ENCODE measurements at places on chromosomes 13 and 19.

DNA sequence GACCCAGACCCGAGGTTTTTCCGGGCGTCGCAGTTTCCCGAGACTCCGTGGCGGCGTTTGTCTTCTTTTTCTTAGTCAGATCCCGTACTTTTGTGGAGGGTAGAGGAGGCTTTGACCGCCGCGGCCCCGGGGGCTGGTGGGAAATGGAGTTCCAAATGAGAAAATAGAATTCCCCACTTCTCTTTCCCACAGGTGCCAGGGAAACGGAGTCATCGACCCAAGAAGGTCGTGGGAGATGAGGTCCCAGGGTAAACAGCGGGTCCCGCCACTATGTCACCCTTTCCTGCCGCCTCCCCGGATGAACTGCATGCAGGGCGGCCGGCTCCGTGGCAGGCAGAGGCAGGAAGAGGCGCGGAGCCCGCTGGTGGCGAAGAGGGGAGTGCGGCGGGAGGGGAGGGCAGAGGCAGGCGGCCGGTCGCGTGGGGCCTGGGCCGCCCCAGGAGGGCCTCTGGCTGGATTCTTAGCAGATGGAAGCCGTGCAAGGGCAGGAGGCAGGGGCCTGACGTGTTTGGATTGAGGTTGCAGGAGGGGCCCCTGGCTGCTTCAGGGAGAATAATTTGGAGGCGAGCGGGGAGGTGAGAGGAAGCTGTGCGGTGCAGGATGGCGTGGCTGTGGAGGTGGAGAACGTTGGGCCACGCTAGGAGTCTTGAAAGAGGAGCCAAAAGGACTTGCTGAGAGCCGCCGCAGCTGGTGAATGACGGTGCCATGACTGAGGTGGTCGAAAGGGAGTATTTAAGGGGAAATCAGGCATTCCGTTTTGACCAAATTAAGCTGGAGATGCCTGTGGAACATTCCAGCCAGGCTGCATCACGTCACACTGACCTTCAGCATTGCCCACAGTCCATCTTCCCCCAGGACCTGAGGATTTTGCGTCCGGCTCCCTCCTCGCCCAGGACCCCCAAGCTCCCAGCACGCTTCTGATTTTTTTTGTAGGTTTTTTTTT lies 11.7 kb downstream of the CYTH2 start:
- peak; percentile 73 for DNase-seq

GRCh38 chr13:35706721-35707120 lies 230.2 kb upstream of the MAB21L1 start:
- no peak for DNase-seq

DNA sequence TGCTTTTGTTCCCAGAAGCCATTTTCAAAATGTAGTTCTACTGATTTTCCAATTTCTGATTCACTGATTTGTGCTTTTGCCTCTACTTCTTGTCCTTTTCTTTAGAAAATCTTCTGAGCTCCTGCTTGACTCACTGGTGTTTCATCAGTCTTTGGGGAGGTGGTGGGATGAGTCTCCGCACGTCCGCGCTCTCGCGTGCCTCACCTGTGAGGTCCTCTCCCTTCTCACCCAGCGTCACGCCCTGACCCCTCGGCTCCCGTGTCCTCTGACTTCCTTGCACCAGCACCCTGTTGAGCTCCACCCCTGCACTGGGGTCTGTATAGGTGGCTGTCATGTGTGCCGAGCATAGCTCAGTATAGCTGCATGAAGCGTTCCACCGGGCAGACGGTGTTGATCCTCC lies 52.7 kb upstream of the MCF2L start:
- no peak for DNase-seq

DNA sequence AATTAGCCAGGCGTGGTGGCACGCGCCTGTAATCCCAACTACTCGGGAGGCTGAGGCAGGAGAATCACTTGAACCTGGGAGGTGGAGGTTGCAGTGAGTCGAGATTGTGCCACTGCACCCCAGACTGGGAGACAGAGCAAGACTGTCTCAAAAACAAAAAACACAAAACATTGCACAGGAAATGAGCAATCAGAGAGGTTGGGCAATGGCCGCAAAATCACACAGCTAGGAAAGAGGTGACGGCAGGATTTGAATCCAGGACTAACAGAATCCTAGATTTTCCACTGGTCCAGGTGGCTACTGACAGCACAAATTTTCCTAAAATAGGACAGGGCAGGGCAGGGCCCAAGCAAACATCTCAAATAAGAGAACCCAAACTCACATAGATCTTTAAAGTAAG lies 23.3 kb downstream of the PTPRS start:
- no peak for DNase-seq

- DNase-seq, result peak; percentile 74
These were observed 41.4 kb upstream of the SERP2 start for GRCh38 chr13:44331912-44332851.

GRCh38 chr13:28163587-28163986 lies 25.2 kb downstream of the PAN3 start:
- no peak for DNase-seq

DNA sequence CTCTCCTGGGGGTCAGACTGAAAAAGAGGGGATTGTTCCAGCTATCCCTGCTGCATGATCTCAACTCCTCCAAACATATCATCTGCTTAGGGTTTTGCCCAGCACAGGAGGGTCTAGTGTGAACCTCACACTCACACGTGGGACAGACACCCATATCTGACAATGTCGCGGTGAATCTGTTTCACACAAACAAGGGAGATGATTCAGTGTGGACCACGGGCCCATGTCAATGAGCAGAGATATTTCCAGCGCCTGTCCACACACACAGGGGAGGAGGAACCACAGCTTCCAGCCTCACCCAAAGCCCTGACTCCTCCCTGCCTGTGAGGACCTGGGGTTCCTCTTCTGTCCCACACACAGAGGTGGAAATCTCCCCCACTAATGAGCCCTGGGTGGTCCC lies 29.6 kb upstream of the KIR3DL3 start:
- DNase-seq, result no peak

GRCh38 chr19:16850133-16850532 lies 20.9 kb downstream of the SIN3B start:
- DNase-seq, result no peak

DNA sequence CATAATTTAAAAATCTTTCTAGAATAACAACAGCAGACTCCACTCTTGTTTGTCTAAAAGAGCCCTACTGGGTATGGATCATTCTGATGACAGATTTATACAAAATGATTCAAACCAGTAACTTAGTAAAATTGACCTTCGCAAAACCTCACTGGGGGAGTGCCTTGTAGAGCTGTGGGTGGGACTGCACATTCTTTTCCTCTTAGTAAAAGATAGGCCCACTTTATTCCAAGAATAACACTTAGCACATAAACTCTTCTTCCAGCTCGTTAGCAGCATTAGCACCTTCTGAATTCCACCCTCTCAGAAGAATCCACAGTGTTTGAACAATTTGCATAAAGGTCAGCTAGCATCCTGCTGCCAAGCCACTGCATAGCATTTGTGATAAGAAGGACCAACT lies 106.8 kb downstream of the STOML3 start:
- no peak for DNase-seq

- no peak for DNase-seq
These were observed 6.7 kb upstream of the PGPEP1 start for GRCh38 chr19:18333680-18334079.

DNA sequence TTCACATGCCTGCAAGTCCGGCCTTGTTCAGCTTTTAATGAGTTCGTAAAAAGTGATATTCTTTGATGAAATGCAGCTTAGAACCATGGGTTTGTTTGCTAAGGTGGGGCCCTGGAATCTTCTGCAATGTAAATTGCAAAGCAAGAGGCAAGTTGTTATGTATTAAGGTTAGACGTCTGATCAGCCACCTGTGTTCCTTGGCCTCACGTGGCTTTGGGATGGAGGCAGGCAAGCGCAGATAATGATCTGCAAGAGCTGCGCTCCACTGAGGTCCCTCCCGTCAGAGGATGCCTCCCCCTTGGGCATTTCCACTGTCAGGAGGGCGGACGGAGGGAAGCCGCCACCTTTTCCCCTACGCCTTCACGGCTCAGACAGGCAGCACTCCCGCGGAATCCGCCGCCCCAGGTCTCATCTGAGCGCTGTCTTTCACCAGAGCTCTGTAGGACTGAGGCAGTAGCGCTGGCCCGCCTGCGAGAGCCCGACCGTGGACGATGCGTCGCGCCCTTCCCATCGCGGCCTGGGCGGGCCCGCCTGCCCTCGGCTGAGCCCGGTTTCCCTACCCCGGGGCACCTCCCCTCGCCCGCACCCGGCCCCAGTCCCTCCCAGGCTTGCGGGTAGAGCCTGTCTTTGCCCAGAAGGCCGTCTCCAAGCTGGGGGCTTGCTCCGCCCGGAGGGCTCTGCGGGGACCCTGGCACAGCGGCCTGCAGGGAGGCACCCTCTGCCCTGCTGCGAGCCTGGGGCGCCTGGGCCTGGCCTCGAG lies 110.9 kb downstream of the CRYL1 start:
- no peak for DNase-seq

- DNase-seq, result no peak
These were observed 30.9 kb downstream of the SERP2 start for GRCh38 chr13:44404261-44405132.

DNA sequence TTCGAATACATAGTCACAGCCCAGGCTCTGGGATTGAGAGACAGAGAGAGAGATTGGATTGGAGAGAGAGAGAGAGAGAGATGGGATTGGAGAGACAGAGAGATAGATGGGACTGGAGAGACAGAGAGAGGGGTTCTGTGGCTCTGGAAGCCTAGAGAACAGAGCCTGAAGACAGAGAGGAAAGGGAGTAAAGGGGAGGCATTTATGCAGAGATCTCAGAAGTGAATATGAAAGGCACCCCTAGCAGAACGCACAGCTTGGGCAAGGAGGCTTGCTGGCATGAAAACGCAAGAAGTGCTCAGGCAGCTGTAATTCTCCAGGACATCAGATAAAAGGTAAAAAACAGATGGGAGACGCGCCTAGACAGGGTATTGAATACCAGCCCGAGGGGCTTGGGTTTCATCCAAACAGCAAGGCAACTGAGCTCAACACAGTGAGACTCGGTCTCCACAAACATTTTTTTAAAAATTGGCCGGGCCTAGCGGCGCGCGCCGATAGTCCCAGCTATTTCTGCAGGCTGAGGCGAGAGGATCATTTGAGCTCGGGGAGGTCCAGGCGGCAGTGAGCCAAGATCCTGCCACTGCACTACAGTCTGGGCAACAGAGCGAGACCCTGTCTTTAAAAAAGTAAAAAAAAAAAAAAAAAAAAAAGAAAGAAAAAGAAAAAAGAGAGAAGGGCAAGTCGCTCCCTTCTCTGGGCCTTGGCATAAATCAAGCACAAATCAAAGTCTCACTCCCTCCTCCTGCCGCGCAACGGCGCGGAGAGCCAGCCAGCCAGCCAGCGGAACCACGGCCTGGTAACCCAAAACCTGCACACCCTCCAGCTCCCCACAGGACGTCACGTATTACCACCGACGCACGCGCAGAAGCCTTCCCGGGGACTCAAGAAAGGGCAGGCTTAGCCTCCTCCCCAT lies 774 bp upstream of the PPP2R1A start:
- DNase-seq, result peak; percentile 36

- DNase-seq, result no peak
These were observed 54.7 kb downstream of the TNFSF11 start for GRCh38 chr13:42628666-42629065.

GRCh38 chr19:41114132-41114531 lies at the start of gene CYP2F1:
Gene CYP2F1 (plus strand): TSS chr19:41114432. CDS start chr19:41116189, 1,757 bp downstream.
- no peak for DNase-seq

GRCh38 chr13:43129066-43129465 lies 105.7 kb downstream of the DNAJC15 start:
- DNase-seq, result no peak

- DNase-seq, result no peak
These were observed 30.1 kb downstream of the ZC3H13 start for GRCh38 chr13:46022481-46022880.

DNA sequence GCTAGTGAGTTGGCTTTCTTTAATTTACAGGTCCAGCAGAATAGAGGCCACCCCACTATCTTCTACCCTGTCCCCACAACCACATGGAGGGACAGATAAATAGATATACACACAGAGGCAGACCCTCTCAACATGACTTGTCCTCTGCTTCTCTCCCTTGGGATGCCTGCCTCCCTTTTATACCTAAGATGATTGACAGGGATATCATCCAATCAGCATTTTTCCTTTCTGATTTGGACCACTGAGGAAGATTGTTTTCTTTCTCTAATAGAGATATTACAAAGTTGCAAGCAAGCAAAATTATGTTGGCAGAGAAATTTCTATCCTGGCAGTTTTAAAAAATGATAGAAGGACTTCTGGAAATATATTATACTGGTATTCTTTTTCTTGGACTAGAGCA lies 35.8 kb downstream of the STOML3 start:
- DNase-seq, result no peak

GRCh38 chr19:55611300-55611982 lies 6.0 kb downstream of the ZNF865 start:
- DNase-seq, result no peak

- no peak for DNase-seq
These were observed 770.1 kb upstream of the PCDH20 start for GRCh38 chr13:62185631-62186255.
